ENCODE measurements at places on chromosomes 4 and X. TPM values are rescaled to one million over a fixed set of nuclear protein-coding genes. Genes with fewer than 3 reads are reported as not detected.

DNA sequence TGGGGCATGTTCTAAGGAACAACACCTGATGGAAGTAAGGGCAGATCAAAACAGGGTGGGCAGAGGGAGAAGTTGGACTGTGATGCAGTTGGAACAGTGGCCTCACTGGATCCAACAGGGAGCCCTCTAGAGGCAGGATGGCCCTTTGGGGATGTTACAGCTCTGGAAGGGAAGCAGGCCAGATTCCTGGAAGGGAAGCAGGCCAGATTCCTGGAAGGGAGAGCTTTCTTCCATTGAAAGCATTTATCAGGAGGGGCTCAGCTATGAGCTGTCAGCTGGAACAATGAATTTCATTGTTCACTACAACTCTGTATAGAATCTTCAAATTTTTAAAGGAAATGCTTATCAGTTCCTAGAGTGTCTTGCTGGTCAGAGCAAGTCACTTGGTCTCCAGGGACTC is 17.7 kb downstream of the IL15 start:
- no peak for DNase-seq

GRCh38 chr4:168623484-168623883 is 126.6 kb downstream of the PALLD start:
- no peak for DNase-seq

GRCh38 chr4:28177641-28178040 is 1317.0 kb downstream of the STIM2 start:
- DNase-seq: no peak

The MTNR1A gene
- not detected for polyA plus RNA-seq

The NMU gene
- 1.4 TPM for polyA plus RNA-seq
